ENCODE measurements at places on chromosomes 2 and 18.

DNA sequence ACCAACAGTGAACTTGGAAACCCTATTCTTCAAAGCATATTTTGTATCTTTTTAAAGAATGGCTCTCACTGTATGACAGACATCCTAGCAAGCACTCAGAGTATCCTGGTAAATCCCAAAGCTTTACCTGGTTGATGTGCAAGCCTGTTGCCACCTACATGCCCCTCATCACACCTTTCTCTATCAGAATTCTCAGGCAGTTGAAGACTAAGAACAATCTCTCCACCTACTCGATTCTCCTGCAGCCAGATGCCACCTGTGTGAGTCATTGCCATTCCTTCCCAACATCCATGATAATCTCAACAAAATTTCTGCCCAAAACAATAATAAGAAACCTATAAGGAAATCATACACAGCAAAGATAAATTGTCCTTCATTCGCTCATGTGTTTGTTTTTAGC lies 659.8 kb downstream of the BCL11A start:
- DNase-seq: no peak

DNA sequence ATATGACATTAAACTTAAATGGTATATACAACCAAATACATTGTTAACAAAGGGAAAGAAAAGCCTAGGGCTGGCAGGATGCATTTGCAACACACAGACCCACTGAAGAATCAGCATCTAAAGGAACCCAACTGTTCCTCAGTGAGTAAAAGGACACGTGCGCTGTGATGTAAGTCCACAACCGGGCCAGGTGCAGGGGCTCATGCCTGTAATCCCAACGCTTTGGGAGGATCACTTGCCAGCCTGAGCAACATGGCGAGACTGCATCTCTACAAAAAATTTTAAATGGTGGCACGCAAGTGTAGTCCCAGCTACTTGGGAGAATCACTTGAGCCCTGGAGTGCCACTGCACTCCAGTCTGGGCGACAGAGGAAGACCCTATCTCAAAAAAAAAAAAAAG lies 3.9 kb downstream of the DTNB start:
- DNase-seq: no peak

GRCh38 chr2:98815795-98816194 lies 84.9 kb upstream of the MGAT4A start:
- DNase-seq: no peak

DNA sequence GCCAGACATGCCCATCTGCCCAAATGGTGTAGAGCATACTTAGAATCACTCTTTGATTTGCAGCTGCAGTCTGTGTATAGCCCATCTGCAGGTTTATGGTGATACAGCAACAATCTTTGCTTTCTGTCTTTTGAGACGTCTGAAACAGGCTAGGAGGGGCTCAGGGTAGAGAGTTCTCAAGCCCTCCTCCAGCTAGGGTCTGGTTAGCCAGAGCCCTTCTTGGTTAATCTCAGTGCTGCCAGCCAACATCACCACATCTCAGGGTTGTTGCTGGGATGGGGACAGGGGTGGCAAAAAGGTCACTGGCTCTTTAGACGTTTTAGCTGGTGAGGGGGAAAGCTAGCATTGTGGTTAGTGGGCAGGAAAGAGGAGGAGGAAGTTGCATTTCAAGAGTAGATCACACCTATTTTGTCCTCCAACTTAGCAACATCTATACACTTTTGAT lies 136.6 kb upstream of the ACAA2 start:
- DNase-seq: no peak

DNA sequence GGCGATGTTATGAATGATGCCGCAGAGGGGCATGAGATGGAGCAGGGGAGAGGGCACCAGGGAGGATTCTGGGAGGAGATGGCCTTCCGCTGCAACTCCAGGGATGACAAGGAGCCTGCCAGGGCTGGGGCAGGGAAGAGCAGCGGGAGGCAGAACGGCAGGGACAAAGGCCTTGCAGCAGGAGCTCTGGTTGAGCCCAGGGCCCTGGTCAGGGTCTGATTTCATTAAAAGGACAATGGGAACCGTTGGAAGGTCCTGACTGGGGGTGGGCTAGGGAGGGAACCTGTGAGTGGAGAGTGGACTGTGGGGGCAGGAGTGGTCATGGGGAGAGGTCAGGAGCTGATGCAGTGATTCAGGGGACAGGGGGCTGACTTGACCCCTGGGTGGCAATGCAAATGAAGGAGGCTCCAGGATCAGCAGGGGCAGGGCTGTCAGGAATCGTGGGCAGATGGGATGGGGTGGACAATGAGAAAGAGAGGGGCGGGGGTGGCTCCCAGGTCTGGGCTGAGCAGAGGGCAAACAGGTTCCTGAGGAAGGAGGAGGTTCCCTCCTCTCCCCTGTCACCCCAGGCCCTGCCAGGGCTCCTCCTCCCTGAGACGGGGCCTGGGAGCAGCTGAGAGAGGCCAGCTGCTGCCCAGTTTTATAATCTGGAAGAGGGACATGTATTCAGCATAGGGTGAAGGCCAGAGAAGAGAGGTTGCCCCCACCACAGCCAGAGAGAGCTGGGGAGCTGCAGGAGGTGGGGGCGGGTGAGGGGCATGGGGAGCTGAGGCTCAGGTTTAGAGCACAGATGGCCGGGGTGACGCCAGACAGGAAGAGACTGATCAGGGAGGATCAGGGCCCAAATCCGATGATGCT lies 7.3 kb upstream of the DUSP2 start:
- DNase-seq: peak; percentile 53

DNA sequence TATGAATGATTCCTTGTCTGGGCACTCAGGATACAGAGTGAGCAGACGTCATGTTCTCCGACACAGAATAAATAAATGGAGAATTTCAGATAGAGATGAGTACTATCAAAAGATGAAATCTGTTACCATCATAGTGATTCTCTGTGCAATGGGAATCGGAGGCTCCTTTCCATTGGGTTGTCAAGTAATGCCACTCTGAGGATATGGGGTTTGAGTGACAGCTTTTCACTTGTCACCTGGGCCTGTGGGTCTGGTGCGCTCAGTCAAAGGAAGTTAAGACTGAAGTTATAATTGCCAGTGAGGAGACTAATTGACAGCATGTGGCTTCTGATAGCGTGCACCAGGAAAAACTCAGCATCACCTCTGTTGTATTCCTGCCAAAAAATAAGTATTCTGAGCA lies 387.2 kb downstream of the SOX11 start:
- no peak for DNase-seq

- DNase-seq: no peak
Measured at GRCh38 chr18:26642440-26643348, 94.3 kb upstream of the KCTD1 start.

GRCh38 chr2:60544954-60545560 lies 8.4 kb downstream of the BCL11A start:
- DNase-seq: no peak

DNA sequence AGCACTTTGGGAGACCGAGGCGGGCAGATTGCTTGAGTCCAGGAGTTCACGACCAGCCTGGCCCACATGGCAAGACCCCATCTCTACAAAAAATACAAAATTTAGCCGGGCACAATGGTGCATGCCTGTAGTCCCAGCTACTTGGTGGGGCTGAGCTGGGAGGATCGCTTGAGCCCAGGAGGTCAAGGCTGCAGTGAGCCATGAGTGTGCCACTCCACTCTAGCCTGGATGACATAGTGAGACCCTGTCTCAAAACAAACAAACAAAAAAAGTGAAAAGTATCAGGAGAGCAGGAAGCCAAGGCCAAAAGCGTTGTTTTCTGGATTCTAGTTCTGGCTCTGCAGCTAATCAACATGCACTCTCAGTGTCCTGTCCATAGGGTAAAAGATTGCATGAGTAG lies 10.7 kb upstream of the CLASP1 start:
- DNase-seq: no peak

- DNase-seq: no peak
Measured at GRCh38 chr2:44833171-44834069, 108.1 kb upstream of the SIX3 start.

- peak; percentile 97 for DNase-seq
Measured at GRCh38 chr2:39696838-39697237, 31.1 kb downstream of the TMEM178A start.

GRCh38 chr2:2230433-2230817 lies 100.7 kb downstream of the MYT1L start:
- peak; percentile 81 for DNase-seq

- DNase-seq: peak; percentile 17
Measured at GRCh38 chr18:72155327-72155726, 388.8 kb downstream of the CBLN2 start.
